Effector memory CD4-positive, alpha-beta T cell (primary cell): ENCODE measurements at places on chromosomes 5 and 9.

DNA sequence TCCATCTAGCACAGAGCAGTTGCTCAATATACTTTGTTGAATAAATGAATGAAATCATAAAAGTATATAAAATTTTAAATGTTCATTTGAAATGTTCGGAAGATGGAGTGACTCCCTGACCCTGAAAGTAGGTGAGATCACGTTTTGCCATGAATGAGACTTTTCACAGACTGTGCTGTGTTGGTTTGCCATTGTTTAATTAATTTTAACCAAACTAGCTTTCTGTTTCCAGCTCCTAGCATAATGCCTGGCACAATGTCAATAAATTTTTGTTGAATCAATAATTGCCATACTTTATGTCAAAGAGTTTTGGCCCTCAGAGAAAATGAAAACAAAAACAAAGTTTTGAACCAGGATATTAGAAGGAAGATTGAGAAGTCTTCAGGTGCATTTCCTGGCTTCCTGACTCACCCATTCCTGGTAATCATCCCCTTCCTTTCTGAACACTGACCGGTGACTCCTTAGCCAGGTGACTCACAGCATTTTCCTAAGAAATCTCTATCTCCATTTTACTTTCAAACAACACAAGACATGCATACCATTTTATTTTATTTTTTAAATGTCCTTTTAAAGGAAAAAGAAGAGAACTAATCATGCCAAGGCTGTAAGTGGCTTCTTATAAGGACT lies 15.1 kb downstream of the SLC28A3 start:
- DNase-seq, result no peak

GRCh38 chr5:9774472-9775079 lies 144.4 kb upstream of the TAS2R1 start:
- DNase-seq, result no peak

DNA sequence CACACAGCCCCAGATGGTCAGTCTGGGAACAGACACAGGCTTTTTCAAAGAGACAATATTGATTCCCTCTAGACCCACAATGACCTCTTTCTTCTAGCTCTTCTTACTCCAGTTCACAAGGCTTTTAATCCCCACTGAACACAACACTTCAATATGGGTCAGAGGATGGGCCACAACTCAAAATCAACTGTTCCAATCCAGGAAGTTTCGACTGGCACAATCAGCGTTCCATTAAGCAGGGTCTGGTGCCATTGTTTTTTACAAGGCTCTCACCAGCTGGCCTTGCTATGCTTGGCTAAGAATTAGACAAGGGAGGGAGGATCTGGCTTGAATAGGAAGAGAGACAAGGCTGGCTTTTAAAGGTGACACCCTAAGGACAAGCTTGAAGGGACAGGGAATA lies 199.4 kb upstream of the SLC24A2 start:
- no peak for DNase-seq

GRCh38 chr9:86924206-86924605 lies 23.1 kb downstream of the GAS1 start:
- DNase-seq, result no peak

DNA sequence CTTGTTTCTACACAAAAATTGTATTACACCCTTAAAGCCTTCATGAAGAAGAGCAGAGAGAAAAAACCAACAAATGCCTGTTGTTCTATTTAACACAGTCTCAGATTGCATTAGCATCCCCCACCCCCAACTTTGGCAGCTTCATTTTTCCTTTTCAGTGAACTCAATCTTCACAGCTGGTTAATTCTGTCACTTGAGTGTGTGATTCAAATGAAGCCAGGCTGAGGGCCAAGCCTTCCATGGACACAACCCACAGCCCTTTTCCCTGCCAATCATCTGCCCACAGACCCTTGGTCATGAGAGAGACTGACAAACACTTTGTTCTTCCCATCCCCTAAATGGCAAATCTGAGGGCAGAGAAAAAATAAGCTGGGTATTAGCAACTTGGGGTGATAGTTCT lies 217.5 kb upstream of the NMUR2 start:
- no peak for DNase-seq

DNA sequence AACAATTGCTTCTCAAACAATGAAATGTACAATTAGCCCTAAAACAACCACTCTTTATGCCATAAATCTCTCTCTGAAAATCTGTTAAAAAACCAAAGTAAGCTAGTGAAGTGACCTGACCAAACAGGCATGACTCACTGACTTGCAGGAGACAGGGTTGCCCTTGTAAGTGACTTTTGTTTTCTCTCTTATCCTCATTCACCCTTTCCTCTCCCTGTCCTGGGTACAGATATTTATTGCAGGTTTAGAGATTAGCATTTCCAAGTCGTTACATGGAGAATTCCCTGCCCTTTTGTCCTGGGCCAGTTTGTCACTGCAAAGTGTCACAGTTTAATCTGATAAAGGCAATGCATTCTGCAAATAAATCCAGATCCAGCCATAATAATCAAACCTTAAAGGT lies 484.2 kb downstream of the IRX1 start:
- no peak for DNase-seq

DNA sequence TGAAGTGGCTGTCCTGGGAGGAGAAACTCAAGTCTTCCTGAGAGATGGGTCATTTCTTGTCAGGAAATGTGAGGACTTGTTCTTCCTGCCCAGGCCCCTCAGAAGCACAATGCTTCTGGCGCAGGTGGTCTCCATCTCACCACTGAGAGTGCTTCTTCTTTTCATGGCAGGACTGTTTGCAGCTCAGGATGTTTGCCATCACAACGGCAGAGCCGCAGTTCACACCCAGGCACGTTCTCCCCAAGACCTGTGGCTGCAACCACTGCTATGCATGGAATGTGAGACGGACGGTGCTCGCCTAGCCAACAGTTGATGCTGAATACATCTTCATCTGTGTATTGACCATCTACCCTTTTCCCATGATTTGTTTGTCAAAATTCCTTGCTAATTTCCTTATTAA lies 216.3 kb downstream of the GADD45G start:
- DNase-seq, result no peak

DNA sequence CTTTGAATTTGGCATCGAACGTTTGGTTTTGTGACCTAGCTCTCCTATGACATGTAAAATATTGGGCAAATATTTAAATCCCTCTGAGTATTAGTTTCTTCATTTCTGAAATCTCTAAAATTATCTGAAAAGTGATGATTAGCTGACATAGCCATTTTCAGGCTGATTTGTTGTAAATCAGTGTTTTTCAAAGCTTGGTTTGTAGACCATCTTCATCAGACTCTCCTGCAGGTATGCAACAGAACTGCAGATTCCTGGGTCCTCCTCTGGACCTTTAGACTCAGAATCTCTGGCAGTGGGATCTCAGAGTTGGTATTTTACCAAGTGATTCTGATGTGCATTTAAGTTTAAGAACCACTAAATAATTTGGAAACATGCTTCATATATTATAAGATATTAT lies 38.9 kb upstream of the NMUR2 start:
- no peak for DNase-seq

GRCh38 chr5:167763772-167764171 lies 527.7 kb upstream of the WWC1 start:
- no peak for DNase-seq
